Sigmoid colon (tissue), 7 donors: ENCODE measurements at places on chromosomes 5 and 9. TPM values are rescaled to one million over a fixed set of nuclear protein-coding genes. Genes with fewer than 3 reads are reported as not detected.

The RNF183 gene
- not detected for total RNA-seq

The GLRA1 gene
- total RNA-seq = not detected

The LCN1 gene
- total RNA-seq = not detected

The KLHL3 gene
- total RNA-seq = 5.5 TPM

The SLC36A2 gene
- not detected for total RNA-seq

The SEMA6A gene
- total RNA-seq = 55.7 TPM

The PLCXD3 gene
- total RNA-seq = 2.9 TPM

The CAPSL gene
- total RNA-seq = not detected

The PPP2R2B gene
- total RNA-seq = 14.4 TPM

The MAMDC2 gene
- 166 TPM for total RNA-seq

The MZB1 gene
- 2.2 TPM for total RNA-seq

The RGS7BP gene
- 1.1 TPM for total RNA-seq

The LECT2 gene
- not detected for total RNA-seq
